Right kidney (tissue), 9 donors: ENCODE measurements at places on chromosomes 12 and 14.

GRCh38 chr12:48473061-48473460 lies 702 bp downstream of the ANP32D start:
- DNase-seq = no peak

- DNase-seq = no peak
These were observed 25.5 kb downstream of the SERPINA11 start for GRCh38 chr14:94427016-94427613.

GRCh38 chr12:31737763-31738162 lies 8.9 kb upstream of the AMN1 start:
- no peak for DNase-seq

DNA sequence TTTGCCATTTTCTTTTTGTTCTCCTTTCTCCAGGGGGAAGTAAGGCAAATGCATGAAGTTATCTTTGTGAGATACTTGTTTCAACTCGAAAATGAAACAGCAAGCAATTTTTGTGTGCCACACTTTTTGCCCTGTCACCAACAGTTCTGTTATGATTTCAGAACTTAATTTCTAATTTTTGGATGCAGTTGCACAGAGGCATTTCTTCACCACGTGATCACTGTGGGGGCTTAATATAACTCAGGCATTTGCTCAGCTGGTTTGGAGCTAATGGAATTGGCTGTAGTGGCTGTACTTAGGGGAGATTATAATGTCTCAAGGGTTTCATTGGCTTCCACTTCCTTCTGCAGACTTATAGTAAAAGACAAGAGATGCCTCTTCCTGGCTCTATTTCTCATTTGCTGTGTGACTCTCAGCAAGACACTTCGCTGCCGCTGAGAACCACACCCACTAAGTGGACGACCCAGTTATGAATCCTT lies 452.4 kb downstream of the RAD51B start:
- no peak for DNase-seq

- DNase-seq = no peak
These were observed 2.7 kb upstream of the TC2N start for GRCh38 chr14:91870001-91870400.

DNA sequence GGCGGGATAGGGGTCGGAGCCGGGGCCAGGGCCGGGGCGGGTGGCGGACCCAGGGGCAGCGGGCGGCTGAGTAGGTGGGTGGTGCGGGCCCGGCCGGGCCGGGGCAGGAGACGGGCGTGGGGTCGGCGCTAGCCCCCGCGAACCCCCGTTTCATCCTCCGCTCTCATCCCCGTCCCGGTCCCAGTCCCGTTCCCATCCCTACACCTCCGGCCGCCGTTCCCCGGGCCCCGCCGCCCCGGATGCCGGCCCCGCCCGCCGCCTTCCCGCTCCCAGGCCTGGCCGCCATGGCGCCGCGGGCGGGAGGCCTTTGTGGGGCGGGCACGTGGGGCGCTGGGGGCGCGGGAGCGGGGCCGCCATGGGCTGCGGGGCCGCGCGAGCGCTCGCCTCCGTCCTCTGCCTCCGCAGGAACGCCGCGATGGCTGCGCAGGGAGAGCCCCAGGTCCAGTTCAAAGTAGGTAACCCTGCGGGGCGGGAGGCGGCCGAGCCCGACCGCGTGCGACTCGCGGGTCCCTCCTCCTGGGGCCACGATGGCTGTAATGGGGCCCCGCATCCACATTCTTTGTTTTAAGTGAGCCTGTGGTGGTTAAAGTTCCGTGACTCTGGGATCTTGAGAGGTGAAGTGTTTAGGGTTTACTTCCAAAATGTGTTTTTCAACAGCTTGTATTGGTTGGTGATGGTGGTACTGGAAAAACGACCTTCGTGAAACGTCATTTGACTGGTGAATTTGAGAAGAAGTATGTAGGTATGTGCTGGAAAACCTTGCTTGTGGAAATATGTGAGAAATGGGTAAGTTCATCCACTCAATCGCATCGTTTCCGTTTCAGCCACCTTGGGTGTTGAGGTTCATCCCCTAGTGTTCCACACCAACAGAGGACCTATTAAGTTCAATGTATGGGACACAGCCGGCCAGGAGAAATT lies 572 bp downstream of the RAN start:
- peak; percentile 66 for DNase-seq

GRCh38 chr12:71456316-71456715 lies 16.7 kb downstream of the LGR5 start:
- DNase-seq = no peak

DNA sequence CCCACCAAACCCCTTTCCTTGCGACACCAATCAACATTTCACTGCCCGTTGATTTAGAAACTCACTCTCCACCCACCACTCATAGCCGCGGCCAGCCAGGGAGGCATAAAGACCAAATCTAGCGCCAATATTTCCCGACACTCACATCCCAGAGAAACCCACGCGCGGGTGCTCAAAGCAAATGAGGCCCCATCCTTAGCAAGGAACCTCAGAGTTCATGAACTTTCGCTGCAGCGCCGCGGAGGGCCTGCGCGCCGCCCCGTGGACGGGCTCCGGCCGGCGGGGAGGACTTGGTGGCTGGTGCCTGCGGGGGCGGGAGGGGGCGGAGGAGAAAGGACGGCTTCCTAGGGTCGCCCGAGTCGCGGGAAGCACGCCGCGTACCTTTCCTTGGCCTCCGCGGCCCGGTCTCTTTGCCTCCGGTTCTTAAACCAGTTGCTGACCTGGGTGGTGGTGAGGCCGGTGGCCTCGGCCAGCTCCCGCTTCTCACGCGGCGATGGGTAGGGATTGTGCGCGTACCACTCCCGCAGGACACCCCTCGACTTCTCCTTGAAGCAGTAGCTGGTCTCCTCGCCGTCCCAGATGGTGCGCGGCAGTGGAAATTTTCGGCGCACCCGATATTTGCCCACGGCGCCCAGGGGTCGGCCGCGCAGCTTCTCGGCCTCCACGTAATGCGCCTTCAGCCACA lies 886 bp downstream of the SIX1 start:
- DNase-seq = peak; percentile 78

DNA sequence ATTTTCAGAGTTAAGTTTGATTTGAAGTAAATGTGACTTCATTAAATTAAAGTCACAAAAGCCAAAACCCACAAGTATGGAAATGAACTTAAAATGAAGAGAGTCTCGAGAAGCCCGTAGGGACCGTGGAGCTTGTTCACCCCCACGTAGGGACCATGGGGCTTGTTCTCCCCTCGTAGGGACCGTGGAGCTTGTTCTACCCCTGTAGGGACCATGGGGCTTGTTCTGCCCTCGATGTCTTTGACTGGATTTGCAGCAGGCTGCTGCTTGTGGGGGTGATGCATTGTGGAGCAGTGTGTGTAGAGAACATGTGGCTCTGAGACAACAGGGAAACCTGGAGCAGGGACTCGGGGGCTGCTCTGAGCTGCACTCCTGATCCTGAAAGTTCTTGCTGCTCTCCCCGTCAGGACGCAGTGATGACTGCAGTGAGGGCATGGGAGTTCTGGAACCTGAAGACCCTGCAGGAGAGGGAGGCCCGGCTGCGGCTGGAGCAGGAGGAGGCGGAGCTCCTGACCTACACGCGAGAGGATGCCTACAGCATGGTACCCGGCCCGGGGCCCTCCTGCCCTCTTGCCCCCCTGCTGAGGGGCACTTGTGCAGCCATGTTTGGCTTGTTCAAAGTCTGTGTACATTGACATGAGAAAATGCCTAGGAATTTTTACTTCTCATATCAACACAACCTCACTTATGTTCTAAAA lies 94.2 kb downstream of the EP400 start:
- DNase-seq = no peak

DNA sequence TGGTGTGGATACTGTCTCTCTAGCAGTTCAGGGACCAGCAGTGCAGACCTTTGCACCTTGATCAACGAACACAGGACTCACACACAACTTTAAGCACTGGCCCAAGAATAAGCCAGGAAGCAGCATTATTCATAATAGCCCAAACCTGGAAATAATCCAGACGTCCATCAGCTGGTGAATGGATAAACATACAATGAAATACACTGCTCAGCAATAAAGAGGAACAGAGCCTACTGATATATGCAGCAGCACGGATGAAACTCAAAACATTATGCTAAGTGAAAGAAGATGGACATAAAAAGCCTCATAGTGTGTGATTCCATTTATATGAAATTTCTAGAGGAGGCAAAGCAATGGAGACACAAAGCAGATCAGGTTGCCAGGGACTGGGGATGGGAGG lies 303.9 kb upstream of the FKBP4 start:
- peak; percentile 13 for DNase-seq

GRCh38 chr14:100994082-100994481 lies 90.6 kb upstream of the RTL1 start:
- no peak for DNase-seq

GRCh38 chr14:65566820-65567522 lies 154.4 kb downstream of the FUT8 start:
- DNase-seq = no peak

DNA sequence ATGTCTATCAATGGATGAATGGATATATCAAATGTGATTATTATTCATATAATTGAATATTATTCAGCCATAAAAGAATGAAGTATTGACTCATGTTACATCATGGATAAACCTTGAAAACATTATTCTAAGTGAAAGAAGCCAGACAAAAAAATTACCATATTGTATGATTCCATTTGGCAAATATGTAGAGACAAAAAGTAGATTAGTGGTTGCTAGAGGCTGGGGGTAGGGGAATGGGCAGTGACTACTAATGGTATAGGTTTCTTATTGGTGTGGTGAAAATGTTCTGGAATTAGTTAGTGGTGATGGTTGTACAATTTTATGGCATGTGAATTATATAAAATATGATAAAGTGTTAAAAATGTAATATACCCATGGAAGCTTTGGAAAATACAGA lies 31.8 kb upstream of the GNS start:
- DNase-seq = no peak

DNA sequence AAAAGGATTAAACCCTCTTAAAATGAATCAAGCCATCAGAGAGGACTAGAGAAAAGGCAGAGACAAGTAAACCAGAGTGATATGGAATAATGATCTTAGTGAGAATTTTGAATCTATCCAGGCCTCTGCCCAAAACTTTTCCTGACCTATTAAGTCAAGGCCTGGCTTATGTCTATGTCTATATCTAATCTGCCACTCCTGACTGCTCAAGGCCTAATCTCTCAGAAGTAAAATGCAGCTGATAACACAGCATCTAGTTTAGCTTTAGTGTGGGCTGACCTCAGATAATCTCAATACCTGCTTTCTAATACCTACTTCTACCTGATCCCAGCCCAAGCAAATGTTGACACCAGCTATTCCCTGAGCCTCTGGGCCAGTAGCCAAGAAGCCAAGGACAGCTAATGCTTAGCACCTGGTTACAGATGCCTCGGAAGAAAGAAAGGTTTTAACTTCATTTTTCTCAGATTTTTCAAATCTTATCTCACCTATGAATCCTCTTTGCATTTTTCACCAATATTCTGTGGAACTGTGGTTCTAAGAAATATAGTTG lies 1472.5 kb upstream of the SEL1L start:
- DNase-seq = no peak

- DNase-seq = no peak
These were observed 15.5 kb downstream of the AEBP2 start for GRCh38 chr12:19454837-19455236.

DNA sequence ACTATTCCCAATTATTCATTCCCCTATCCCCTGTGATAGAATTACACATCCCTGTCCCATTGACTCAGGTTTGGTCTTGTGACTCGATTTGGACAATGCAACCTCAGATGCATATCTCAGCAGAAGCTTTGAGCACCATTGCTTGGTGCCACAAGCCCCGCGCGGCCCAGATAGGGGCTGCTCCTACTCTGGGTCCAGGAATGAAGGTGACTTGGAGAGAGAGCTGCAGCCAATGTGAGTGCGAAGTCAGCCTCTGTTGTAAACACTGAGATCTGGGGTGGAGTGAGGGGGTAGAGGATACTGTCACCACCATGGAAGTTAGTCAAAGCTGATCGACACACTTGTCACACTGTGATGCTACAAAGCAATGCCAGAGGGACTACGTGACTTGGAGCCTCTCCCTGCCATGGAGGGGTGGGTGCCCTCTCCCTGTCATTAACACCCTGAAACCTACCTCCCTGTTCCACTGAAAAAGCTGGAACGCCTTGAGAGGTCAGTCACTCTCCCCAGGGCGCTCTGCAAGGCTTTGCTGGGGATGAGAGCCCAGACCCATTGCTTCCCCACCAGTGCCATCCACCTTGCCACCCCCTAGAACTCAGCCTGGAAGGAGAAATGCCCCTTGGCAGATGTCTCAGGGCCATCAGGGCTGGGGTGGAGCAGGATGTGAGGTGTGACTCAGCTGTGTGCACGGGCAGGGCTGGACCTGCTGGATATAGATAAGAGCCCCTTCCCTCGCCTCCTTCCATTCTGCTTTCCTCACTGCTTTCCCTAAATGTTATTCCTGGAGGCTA lies 6.6 kb upstream of the PLEK2 start:
- DNase-seq = no peak

GRCh38 chr12:121060149-121061001 lies 21.3 kb upstream of the OASL start:
- DNase-seq = peak; percentile 46
